ENCODE measurements at places on chromosomes 2 and 18.
A peak's percentile ranks its signal among the peaks of the same experiment; 100 is the strongest.

- DNase-seq = no peak
Observed at GRCh38 chr2:127552846-127553245, 17.4 kb downstream of the MYO7B start.

DNA sequence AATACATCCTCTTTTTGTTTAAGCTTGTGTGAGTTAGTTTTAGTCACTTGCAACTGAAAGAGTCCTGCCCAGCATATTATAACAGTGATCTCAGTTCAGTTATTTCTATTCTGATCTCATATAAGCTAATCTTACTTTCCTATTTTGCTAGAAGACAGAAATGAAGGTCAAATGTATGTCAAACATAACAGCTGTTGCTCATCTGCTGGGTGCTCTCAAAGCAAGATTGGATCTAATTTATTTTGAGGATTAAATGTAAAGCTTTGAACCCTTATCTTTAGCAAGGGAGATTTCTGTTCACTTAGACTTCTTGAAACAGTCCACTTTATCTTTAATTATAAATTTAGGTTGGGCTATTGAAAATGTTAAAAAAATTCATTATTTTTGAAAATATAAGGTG, 31.2 kb downstream of the CRYGD start:
- no peak for DNase-seq

DNA sequence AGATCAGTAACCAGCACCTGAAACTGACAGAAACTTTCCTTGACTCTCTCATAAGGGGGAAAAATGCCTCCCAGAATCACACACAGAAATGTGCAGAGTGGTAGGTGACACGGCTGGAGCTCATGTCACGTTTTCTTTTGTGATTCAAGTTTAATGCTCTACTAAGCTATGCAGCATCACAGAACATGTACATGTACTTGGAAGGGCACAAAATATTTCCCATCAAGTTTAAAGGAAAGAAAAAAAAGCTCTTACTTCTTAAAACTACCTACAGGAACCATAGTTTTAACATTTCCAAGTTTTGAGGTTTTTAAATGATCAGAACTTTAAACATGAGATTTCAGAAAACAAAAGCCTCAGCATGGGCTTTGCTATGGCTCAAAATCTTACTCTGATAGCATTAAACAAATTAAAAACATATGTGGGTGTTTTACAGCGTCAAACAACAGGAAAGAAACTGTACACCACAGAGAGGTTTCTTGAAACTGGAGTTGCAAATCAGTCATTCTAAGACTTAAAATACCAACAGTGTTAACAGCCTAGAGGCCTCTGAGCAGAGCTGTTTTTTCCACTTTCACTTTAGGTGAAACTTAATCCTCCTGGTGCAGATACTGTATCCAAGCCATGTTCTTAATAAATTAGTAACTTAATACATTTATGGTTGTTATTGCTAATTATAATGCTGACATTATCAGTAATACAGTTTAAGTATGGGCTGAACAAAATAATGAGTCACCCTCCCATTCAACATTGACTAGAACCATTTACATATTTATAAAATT, 30.1 kb downstream of the MBP start:
- DNase-seq = peak; percentile 91

DNA sequence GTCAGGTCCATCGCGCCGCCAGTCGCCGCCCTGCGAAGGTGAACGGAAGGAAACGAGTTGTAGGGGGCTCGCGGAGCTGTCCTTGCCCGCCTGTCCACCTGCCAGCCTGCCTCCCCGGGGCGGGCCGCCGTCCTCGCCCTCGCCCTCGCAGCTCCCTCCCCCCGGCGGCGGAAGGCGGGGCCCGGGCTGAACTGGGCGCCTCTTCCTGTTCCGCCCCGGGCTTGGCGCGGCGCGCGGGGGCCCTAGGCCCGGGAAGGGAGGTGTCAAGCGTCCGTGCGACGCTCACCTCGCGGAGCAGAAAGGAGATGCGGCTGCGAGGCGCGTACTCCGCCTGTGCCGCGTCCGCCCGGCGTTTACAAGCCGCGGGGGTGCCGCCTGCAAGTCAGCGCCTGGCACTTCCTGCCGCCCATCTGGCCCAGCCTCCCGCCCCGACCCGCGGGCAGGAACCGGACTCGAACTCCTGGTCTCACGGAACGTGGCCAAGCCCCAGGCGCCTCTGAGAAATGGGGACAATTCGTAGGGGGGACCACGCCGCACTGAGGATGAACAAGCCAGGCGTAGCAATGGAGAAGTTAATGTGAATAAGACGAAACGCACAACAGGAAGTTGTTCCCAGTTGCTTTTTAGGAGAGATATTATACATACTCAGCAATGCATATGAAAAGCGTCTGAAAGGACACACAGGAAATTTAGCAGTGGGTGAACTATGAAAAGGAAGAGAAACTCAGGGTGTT, at the start of gene CNPPD1:
Gene CNPPD1 (minus strand): TSS at position 108 of the 734 bp plus-strand sequence. CDS start 97 bp downstream, at position 11.
- DNase-seq = peak; percentile 83

- peak; percentile 72 for DNase-seq
Observed at GRCh38 chr2:112582314-112582746, 2.1 kb upstream of the CHCHD5 start.

- no peak for DNase-seq
Observed at GRCh38 chr2:241118737-241119505, 16.8 kb upstream of the MTERF4 start.

- peak; percentile 96 for DNase-seq
Observed at GRCh38 chr2:37614061-37614738, 57.2 kb downstream of the CDC42EP3 start.

DNA sequence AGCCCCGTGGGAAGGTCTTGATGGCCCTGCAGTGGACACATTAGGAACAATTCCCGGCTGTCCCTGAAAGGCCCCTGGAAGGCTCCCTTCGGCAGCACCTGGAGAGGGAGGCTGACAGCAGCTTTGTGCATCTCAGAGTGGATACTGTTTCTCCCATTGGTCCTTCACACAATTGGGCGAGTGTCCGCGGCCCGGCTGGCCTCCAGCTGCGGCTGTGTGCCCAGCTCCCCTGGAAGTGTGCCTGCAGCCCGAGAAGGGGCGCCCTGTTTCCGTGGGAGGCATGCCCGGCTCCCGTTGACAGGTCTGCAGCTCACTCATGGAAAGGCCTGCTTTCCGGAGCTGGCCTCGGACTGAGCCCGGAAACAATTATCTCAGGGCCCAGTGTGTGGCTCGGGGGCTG, 103.7 kb downstream of the LPIN1 start:
- DNase-seq = no peak

GRCh38 chr2:215403441-215404347, 32.2 kb downstream of the FN1 start:
- DNase-seq = no peak

- DNase-seq = no peak
Observed at GRCh38 chr18:49517483-49517882, 30.4 kb upstream of the C18orf32 start.

DNA sequence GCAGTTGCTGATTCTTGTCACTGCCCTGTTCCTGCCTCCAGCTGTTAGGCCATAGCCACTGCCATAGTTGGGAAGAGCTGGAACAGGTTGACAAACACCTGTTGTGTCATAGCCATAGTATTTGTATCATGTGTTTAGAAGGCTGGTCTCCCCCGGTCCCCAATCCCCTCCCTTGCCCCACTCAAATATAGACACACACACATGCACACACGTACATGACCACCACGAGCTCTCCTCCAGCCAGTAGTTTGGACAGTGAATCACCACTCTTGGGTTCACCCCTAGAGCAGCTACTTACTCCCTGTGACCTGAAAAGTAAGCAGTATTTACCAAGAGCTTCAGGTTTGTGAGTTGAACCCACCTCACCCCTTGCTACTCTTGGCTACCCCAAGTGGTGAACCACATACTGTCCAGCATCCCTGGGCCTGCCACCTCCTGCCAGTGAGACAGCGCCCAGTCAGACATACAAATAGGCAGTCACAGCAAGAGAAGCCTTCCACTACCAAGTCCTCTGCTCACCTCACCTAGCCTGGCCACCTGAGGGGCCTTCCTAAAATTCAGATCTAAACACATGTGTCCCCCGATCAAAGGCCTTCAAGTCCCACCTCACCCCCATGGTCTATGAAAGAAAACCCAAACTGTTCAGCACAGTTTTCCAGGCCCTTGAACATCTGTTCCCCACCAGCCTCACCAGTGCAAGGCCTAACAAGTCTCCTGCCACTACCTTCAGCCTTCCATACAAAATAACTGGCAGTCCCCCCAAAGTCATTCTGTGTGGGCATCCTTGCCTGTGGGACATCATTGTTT, 7.1 kb downstream of the PCBP1 start:
- no peak for DNase-seq

GRCh38 chr2:8574196-8575037, 107.4 kb upstream of the ID2 start:
- peak; percentile 15 for DNase-seq
